ENCODE measurements at places on chromosomes 7 and 10.

- no peak for DNase-seq
Observed at GRCh38 chr7:22855049-22855392, 32.4 kb upstream of the TOMM7 start.

GRCh38 chr10:24790599-24790998 lies 66.9 kb upstream of the ARHGAP21 start:
- no peak for DNase-seq

DNA sequence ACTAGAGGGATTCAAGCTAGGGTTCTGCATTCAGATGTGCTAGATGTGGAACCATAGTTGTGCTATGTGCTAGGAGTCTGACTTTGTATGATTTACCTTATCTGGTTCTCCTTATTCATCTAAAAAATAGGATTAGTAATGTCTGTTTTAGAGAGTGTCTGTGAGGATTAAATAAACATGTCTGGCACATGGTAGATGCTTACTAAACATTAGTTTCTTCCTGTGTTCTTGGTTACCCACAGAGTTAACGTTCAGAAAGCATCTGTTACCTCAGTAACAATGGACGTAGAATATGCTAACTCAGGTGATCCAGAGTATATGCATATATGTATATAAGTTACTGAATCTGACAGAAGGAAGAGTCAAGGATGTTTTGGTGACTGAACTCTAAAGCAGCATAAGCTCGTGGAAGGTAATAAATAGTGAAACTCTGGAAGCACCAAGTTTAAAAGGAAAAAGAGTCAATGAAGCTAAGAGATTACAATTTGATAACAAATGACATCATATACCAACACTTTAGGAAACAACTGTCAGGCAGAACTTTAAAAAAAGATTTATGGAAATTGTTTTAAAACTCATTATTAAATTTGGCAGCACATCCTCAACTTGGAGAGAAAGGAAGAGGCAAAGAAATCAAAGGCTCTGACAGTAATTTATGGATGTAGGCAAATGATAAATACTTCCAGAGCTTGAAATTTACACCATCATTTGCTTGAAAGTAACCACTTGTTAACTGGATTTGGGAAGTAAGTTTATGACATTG lies 127.0 kb downstream of the CCNY start:
- DNase-seq = no peak

- no peak for DNase-seq
Observed at GRCh38 chr10:99629625-99629978, 9.4 kb upstream of the SLC25A28 start.

All from H9 (cell line).